ENCODE measurements at places on chromosomes 2 and 18.

- DNase-seq = no peak
Observed at GRCh38 chr2:88258208-88258607, 88.1 kb downstream of the THNSL2 start.

DNA sequence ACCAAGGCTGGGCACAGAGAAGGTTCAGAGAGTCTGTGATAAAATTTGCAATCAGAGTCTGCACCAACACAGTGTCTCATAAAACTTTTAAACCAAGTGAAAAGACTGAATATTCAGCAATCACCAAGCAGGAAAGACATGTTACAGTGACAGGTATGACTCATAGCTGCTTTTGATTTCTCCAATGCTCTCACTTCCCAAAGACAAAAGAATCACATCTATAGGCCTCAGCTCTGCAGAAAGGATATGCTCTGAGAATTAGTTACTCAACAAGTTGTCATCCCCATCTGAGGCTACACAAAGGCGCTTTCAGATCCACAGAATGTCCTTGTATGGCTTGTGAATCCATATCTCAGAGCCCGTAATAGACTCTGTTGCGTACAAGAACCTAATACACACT is 92.5 kb downstream of the KCNF1 start:
- DNase-seq = no peak

DNA sequence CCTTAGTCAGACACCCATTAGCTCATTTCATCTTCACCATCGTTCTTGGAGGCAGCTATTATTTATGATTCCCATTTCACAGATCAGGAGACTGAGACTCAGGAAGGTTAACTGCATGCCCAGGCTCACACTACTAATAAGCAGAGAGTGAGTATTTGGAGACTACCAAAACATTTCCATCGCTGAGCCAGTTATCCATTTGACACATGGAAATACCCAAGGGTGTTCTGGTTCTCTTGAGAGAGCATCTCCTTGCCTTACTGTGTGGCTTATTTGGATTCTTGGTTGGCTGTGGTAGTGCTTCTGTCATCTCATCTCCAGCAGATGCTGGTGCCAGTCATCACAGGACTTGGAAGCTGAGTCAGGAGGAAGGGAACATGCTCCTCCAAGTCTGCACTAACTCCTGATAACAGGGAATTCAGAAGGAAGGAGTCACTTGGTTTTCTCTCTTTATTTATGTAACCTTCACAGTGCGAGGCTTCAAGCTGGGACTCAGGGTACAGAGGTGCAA is 55.2 kb downstream of the RASGRP3 start:
- no peak for DNase-seq

DNA sequence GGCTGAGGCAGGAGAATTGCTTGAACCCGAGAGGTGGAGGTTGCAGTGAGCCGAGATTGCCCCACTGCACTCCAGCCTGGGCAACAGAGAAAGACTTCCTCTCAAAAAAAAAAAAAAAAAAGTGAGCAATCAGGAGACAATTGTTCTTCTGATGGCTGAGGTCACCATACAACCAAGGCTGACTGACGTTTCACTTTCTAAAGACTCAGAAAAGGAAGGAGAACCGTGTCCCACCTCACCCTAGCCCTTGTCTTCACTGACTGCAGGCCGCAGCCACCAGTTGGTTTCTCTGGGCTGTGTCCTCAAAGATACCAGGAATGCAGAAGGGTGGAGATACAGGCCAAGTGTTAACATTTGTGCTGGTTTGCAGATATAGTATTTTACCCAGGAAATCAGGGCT is 7.7 kb upstream of the SLC35F6 start:
- DNase-seq = no peak

GRCh38 chr2:145930318-145930717 is 1410.4 kb upstream of the ZEB2 start:
- DNase-seq = no peak

GRCh38 chr2:25030702-25031101 is 11.2 kb upstream of the EFR3B start:
- DNase-seq = no peak

- no peak for DNase-seq
Observed at GRCh38 chr2:28748176-28748575, 3.5 kb upstream of the PPP1CB start.

- no peak for DNase-seq
Observed at GRCh38 chr2:154978710-154979109, 280.2 kb downstream of the KCNJ3 start.

DNA sequence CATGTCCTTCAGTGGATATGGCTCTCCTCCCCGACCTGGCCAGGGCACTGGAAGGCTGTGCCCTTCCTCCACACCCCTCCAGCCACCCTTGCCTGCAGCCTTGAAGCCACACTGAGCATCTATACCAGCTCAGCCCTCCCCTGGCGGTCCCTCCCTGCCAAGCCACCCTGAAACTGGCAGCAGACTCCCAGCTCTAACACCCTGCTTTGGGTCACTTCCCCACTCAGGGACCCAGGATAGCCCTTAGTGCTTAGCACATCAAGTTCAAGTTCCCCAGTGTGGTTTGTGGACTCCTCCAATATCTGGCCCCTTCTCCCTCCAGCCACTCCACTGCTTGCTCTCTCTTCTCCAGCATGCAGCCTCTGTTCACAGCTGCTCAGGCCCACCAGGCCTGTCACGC is 89.4 kb downstream of the TNS1 start:
- no peak for DNase-seq

DNA sequence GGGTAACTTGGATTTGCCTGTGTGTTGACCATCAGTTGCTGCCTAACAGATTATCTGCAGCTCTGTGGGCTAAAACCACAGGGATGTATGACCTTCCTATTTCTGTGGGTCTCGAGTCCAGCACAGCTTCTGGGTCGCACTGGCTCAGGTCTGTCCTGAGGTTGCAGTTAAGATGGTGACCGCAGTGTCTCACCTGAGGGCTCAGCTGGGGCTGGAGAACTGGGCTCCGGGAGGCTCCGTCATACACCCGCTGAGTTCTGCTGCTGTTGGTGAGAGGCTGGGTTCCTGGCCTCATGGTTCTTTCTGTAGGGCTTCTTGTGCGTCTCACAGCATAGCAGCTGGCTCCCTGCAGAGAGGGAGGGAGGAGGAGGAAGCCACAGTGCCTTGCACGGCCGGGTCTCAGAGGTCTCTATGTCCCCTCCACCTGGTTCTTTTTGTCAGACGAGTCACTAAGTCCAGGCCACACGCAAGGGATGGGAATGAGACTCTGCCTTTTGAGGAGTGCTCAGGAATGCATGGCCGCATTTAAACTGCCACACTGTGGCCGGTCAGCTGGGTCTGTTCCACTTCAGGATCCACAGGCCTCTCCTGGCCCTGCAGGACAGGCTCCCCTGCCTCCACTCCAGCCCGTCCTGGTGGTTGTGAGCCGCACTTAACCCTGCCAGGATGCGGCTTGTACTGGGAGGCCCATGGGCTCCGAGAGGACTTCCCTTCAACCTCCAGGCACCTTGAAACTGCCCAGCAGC is 67.2 kb downstream of the ADI1 start:
- no peak for DNase-seq

- DNase-seq = no peak
Observed at GRCh38 chr2:99836690-99837605, 305.4 kb downstream of the AFF3 start.

GRCh38 chr2:9160732-9161131 is 45.9 kb upstream of the ASAP2 start:
- DNase-seq = no peak

GRCh38 chr2:182503886-182504285 is 77.0 kb upstream of the PDE1A start:
- DNase-seq = no peak

DNA sequence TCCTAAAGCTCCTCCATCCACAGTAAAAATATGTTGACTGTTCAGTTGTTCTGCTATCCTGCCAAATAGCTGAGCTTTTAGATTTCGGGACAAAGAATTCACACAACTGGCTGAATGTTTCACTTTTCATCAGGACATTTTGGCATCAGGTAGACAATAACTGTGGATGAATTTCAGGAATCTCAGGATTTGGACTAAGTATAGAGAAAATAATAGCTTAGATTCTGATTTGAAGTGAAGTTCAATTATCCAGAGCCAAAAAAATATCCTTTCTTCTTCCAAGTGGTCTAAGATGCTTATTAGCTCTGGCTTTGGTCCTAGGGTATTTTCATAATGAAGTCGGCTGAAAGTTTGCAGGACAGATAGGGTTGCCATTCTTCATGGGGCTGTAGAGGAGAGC is 16.1 kb downstream of the KCNE4 start:
- DNase-seq = no peak

DNA sequence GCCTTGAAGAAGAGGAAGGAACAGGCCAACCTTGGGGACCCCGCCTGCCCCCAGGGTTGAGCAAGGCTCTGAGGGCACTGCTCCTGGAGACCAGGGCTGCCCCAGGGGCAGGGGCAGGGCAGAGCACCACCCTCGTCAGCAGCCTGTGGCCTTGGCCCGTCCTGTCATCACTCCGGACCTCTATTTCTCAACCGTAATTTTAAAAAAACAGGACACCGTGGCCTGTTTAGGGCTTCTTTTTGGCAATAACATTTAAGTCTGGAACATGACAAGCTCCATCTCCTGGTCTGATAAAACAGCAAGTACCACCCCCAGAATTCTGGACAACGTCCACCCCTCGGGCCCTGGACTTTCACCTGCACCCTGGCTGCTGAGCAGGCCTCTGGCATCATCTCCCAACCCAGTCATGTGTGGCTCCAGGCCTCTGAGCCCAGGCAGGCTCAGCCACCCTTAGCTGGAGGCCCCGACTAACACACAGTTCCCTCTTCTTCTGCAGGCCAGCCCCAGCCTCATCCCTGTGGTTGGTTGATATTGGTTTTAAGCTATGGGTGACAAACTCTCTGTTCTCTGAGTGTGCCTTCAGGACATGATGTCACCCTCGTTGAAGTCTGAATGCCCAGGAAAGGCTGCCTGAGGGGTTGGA is 22.6 kb upstream of the ID2 start:
- no peak for DNase-seq

DNA sequence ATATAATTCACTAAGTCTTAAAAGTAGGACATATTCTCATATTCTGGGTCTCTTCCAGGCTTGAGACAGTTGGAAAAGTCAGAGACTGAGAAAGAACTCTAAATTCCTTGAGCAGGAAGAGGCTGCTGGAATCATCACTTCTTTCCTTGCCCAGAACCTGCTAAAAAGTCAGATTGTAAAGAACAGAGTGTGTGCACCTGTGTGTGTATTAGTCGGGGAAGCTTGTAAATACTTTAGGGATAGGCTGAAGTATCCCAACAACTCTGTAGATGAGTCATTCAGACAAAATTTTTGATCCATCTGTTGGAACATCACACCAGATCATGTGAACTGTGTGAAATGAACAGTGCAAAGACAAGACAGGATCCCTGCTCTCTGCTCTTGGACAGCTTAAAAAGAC is 16.1 kb downstream of the GAREM1 start:
- no peak for DNase-seq

DNA sequence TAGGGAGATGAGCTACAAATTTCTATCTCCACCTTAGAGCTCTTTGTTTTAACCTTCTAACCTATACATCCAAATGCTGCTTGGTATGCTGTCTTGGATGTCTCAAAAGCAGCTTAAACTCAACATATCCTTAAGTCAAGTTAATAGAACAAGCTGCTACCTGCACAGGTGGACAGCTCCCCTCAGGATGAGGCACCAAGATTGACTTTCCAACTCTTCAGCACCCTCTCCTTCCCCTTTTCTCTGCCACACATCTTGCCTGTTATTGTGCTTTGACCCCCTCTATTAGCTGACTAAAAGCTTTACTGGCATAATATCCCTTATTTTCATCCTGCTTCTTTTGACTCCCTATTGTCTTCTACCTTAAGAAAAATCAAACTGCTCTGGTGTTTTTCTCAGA is 448.1 kb upstream of the MEX3C start:
- no peak for DNase-seq

DNA sequence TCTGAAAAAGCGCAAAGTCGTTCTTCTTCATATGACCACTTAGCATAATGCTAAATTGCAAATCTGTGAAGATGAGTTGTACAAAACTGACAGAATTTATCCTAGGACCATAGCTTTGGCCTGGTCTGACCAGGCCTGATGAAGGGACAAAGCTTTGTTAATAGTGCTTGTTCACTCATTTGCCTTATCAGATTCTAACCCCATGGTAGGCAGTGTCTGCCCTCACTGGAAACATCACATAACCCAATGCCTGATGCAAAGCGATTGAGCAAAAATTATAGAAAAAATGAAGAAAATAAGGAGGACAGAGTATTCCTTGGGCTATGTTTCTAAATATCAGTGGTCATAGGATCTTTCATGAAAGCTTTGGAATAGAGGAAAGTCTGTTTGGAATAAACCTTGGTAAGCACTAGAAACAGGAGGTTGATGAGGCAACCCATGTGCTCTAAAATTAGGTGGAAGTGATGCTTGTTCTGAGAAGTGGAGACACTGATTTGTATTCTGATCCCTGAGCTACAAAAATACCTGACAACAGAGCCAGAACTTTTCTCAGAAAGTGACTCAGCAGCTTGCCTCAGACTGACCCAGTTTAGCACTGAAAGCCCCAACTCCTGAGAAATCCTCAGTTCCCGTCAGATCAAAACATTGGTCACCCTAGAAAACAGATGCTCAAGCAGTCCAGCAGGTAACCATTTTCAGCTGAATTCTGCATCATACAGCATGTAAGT is 131.4 kb upstream of the MAPRE2 start:
- peak; percentile 35 for DNase-seq

GRCh38 chr2:235433860-235434259 is 60.0 kb upstream of the AGAP1 start:
- DNase-seq = peak; percentile 79

GRCh38 chr2:127597046-127597983 is 48.6 kb upstream of the GPR17 start:
- DNase-seq = no peak

- DNase-seq = no peak
Observed at GRCh38 chr2:113080134-113080533, 12.4 kb downstream of the IL1F10 start.

DNA sequence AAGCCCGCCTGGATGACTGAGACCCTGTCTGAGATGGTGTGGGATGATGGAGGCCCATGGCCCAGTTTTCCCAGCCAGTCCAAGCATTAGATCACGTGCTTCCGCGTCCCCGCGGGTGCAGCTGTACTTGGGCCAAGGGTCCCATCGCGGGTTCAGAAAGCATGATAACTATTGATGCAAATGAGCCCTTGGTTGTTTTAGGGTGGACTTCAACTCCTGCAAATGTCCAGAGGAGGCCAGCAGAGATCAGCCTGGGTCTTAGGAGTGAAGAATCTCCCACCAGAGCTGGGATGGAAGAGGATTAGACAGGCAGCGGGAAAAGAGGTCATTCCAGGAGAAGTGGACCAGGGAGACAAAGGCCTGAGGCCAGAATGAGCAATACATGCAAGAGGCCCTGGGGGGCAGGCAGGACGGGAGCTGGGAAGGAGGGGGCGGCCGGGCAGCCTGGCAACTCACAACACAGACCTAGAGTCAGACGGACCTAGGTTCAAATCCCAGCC is 89.9 kb upstream of the TMEM247 start:
- no peak for DNase-seq

- no peak for DNase-seq
Observed at GRCh38 chr2:25265802-25266201, 75.9 kb downstream of the DNMT3A start.
